ENCODE measurements at places on chromosomes 7 and 10. TPM values are rescaled to one million over a fixed set of nuclear protein-coding genes. Genes with fewer than 3 reads are reported as not detected.

PGAM1 gene
- 553 TPM for total RNA-seq

FAM24B gene
- total RNA-seq: 12.1 TPM

TSC22D4 gene
- total RNA-seq: 55.6 TPM

ZNF117 gene
- 0.20 TPM for total RNA-seq

HSPA12A gene
- total RNA-seq: 7.0 TPM

AMZ1 gene
- 0.08 TPM for total RNA-seq

MKI67 gene
- 65.1 TPM for total RNA-seq

Data from A549 treated with dexamethasone at 1 μM for 4 hours (cell line).